ENCODE measurements at places on chromosomes 5 and 9.

DNA sequence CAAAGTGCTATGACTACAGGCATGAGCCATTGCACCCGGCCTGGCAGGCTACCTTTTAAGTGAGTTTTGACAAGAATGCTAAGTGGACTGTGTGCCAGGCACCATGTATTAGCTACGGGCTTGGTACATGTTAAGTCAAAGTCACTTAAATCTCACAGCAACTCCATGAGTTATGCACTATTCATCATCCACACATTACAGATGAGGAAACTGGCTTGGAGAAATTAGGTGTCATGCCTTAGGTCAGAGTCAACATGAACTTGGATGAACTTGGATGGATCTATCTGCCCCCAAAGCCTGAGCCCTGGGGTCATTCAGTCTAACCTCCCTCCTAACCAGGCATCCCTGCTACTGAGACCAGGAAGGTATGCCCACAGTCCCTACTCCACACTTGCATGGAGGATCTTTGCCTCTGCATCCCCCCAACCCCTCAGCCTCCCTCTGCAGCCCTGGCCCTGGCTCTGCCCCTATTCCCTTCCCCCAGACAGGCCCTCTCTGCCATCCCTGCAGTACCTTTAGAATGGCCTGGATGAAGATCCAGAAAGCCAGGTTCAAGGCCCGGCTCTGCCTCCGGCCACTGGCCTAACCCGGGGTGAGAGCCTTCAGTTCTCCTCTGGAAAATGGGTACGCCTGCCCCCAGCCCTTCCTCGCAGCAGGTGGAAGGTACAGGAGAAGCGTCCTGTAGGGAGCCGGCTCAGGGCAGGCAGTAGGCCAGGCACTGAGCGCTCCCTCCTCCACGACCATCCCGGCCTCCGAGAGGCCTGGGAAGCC is 685 bp upstream of the ADGRD2 start:
- no peak for DNase-seq
- no peak overlapping the region for H3K4me3 ChIP-seq
- peaks cover 5% of the 10 kb centered on the region for H3K27me3 ChIP-seq

DNA sequence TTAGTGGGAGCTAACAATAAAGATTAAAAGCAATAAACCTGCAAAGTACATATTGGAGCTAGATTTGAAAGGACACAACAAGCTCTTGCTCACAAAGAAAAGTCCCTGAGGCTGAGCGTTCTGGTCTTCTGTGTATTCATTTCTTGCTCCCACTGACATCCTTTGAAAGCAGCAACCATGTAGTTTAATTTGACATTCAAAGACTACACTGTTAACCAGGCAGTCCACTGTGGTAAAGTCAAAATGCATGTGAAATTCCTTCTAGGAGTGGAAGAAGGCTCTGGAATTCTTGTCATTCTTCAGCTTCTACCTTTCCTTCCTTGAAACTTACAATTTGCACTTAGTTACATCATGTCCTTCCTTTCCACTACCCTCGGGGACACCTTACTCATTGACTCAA is 480.7 kb downstream of the CSNK1G3 start:
- H3K4me1 ChIP-seq, result no peaks in the 10 kb centered on the region
- no peaks in the 10 kb centered on the region for H3K36me3 ChIP-seq
- H3K4me3 ChIP-seq, result no peak overlapping the region
- no peaks in the 10 kb centered on the region for H3K27me3 ChIP-seq
- DNase-seq, result no peak
- no peak overlapping the region for H3K27ac ChIP-seq

DNA sequence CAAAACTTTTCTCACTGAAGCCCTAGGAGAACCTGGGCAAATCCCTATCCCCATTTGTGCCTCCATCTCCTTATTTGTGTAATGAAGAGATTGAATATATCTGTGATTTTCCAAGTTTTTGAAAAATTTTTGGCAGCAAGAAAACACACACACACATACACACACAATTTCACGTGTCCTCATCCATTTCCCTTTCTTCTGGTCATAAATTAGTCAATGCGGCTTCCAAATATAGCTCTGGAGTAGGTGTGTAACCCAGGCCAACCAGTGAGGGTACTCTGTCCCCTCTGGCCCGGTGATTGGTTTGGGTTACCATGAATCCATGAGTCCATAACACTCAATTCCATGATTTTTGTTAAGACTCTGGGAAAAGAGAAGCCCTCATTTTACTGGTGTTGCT is 12.7 kb downstream of the CSF1R start:
- no peak overlapping the region for H3K27ac ChIP-seq
- no peaks in the 10 kb centered on the region for H3K27me3 ChIP-seq
- no peak overlapping the region for H3K4me3 ChIP-seq
- peaks cover 3% of the 10 kb centered on the region for H3K36me3 ChIP-seq
- no peaks in the 10 kb centered on the region for H3K4me1 ChIP-seq

GRCh38 chr9:91502475-91502874 is 78.8 kb upstream of the NFIL3 start:
- H3K4me3 ChIP-seq, result no peak overlapping the region
- no peak overlapping the region for H3K27ac ChIP-seq
- H3K4me1 ChIP-seq, result no peaks in the 10 kb centered on the region
- no peak for DNase-seq
- H3K36me3 ChIP-seq, result no peaks in the 10 kb centered on the region

GRCh38 chr9:101486693-101487442 is 46.8 kb upstream of the RNF20 start:
- no peaks in the 10 kb centered on the region for H3K36me3 ChIP-seq
- peak overlapping the region; percentile 92 for H3K27ac ChIP-seq
- DNase-seq, result peak; percentile 83
- H3K4me3 ChIP-seq, result peak overlapping the region; percentile 82
- H3K4me1 ChIP-seq, result peaks cover 12% of the 10 kb centered on the region

GRCh38 chr5:122668552-122668951 is 106.3 kb upstream of the SNX2 start:
- no peak overlapping the region for H3K4me3 ChIP-seq
- DNase-seq, result no peak
- no peak overlapping the region for H3K27ac ChIP-seq
- H3K27me3 ChIP-seq, result no peaks in the 10 kb centered on the region
- H3K4me1 ChIP-seq, result no peaks in the 10 kb centered on the region

DNA sequence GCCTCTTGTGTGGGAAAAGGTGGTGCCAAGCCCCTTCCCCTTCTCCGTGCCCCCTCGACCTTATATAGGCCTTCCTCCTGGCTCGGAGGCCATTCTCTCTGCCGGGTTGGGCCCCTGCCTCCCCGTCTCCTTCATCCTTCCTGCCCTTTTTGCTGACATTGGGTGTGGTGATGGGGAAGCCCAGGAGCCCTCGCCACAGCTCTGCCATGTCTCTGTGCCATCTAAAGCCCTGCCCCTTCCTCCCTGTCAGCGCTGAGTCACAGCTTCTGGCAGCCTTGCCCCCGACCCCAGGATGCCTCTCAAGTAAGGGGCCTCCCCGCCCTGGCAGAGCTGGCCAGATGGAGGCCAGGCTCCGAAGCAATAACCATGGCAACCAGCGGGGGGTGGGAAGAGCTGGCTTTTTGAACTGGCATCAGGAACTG is 30.4 kb downstream of the JADE2 start:
- H3K4me3 ChIP-seq, result no peak overlapping the region
- H3K27ac ChIP-seq, result peak overlapping the region; percentile 57
- H3K27me3 ChIP-seq, result no peaks in the 10 kb centered on the region
- H3K4me1 ChIP-seq, result peaks cover 13% of the 10 kb centered on the region

DNA sequence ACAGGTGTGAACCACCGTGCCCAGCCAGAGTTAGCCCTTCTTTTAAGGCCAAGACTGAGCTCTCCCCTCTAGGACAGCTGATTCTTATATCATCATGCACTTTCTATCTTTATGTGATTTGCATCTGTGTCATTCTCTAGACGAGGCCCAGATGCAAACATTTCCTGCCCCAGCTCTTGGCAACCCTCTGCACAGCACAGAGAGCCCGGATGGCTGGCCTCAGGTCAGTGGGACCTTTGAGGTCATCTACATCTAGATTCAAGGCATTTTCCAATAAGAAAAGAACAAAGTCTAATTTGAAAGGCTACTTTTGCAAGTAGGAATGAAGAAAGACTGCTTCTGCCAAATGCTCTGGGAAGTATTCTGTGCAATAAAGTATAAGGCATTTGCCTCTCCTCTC is 109.0 kb upstream of the DAB2 start:
- H3K4me3 ChIP-seq, result no peak overlapping the region
- DNase-seq, result no peak
- H3K36me3 ChIP-seq, result no peaks in the 10 kb centered on the region
- H3K27ac ChIP-seq, result no peak overlapping the region
- no peaks in the 10 kb centered on the region for H3K27me3 ChIP-seq
- peaks cover 8% of the 10 kb centered on the region for H3K4me1 ChIP-seq

DNA sequence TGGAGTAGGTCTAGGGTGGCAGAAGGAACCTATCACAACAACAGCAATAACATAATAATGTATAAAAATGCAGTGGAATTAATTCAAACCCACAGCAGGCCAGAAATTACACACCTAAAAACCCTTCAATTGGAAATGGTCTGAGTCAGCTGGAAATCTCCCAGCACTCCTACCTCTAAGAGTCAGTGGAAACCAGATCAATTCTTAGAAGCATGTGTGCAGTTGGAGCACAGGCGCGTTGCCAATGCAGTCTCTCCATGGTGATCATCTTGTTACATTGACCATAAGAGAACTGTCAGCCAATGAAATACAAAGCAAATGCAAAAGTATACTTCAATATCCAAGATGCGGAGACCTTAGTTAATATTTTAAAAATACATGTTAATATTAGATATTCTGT is 15.1 kb upstream of the CSNK1G3 start:
- no peaks in the 10 kb centered on the region for H3K36me3 ChIP-seq
- H3K4me3 ChIP-seq, result no peak overlapping the region
- H3K27ac ChIP-seq, result no peak overlapping the region
- H3K27me3 ChIP-seq, result no peaks in the 10 kb centered on the region
- DNase-seq, result no peak

- H3K27me3 ChIP-seq, result no peaks in the 10 kb centered on the region
- H3K4me3 ChIP-seq, result no peak overlapping the region
- DNase-seq, result no peak
- H3K36me3 ChIP-seq, result no peaks in the 10 kb centered on the region
These were observed 628.8 kb upstream of the RGMB start for GRCh38 chr5:98144710-98145109.

GRCh38 chr5:89042746-89043145 is 159.8 kb upstream of the MEF2C start:
- no peak for DNase-seq
- H3K36me3 ChIP-seq, result no peaks in the 10 kb centered on the region
- no peak overlapping the region for H3K27ac ChIP-seq
- no peak overlapping the region for H3K4me3 ChIP-seq

- no peak overlapping the region for H3K27ac ChIP-seq
- no peak overlapping the region for H3K4me3 ChIP-seq
- H3K36me3 ChIP-seq, result peaks cover 2% of the 10 kb centered on the region
These were observed 128.9 kb downstream of the GDNF start for GRCh38 chr5:37710965-37711364.

GRCh38 chr5:54013556-54014194 is 296.7 kb downstream of the ARL15 start:
- DNase-seq, result no peak
- H3K27ac ChIP-seq, result no peak overlapping the region
- no peaks in the 10 kb centered on the region for H3K4me1 ChIP-seq

DNA sequence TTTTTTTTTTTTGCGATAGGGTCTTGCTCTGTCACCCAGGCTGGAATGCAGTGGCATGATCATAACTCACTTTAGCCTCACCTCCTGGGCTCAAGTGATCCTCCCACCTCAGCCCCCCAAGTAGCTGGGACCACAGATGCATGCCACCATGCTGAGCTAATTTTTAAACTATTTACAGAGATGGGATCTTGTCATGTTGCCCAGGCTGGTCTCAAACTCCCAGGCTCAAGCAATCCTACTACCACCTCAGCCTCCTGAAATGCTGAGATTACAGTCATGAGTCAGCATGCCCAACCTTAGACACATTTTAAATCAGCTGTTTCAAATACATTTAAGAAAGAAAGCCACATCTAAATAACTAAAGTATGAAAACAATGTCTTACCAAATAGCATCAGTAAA is 439.0 kb downstream of the EBF1 start:
- no peaks in the 10 kb centered on the region for H3K36me3 ChIP-seq
- no peak for DNase-seq
- no peak overlapping the region for H3K4me3 ChIP-seq
- H3K27me3 ChIP-seq, result no peaks in the 10 kb centered on the region
- no peaks in the 10 kb centered on the region for H3K4me1 ChIP-seq
- H3K27ac ChIP-seq, result no peak overlapping the region

GRCh38 chr9:136202454-136203407 is 2.2 kb downstream of the LHX3 start:
- DNase-seq, result no peak
- no peaks in the 10 kb centered on the region for H3K4me1 ChIP-seq
- H3K27me3 ChIP-seq, result peaks cover 50% of the 10 kb centered on the region
- no peaks in the 10 kb centered on the region for H3K36me3 ChIP-seq
- no peak overlapping the region for H3K27ac ChIP-seq

DNA sequence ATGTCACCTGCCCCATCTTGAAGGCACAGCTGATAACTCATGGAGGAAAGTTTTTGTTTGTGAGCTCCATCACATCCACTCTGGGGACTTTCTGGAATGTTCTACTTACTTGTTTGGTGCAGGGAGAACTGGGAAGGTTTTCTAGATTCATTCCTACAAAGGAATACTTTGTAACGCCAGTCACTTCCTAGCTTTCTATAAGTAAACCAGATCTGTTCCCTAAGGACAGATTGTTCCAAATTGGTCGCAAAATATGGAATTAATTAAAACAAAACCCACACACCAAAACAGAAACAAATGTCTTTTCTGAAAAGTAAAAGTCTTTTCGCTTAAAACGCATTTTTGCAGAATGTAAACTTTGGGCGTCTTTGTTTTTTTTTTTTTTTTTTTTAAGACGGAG is 167.6 kb downstream of the PDZD2 start:
- DNase-seq, result no peak
- no peaks in the 10 kb centered on the region for H3K36me3 ChIP-seq

GRCh38 chr9:87180361-87180760 is 233.1 kb upstream of the GAS1 start:
- H3K4me1 ChIP-seq, result no peaks in the 10 kb centered on the region
- no peak for DNase-seq
- H3K4me3 ChIP-seq, result no peak overlapping the region
- H3K27ac ChIP-seq, result no peak overlapping the region
- H3K36me3 ChIP-seq, result no peaks in the 10 kb centered on the region
- no peaks in the 10 kb centered on the region for H3K27me3 ChIP-seq

- H3K4me1 ChIP-seq, result peaks cover 8% of the 10 kb centered on the region
- no peaks in the 10 kb centered on the region for H3K27me3 ChIP-seq
- no peaks in the 10 kb centered on the region for H3K36me3 ChIP-seq
- no peak for DNase-seq
- H3K4me3 ChIP-seq, result no peak overlapping the region
These were observed 14.9 kb upstream of the TMEM252 start for GRCh38 chr9:68555437-68556150.

- no peak for DNase-seq
- H3K36me3 ChIP-seq, result no peaks in the 10 kb centered on the region
- no peaks in the 10 kb centered on the region for H3K27me3 ChIP-seq
- H3K4me1 ChIP-seq, result no peaks in the 10 kb centered on the region
- H3K4me3 ChIP-seq, result no peak overlapping the region
These were observed 425.1 kb downstream of the BNC2 start for GRCh38 chr9:16445141-16445920.

DNA sequence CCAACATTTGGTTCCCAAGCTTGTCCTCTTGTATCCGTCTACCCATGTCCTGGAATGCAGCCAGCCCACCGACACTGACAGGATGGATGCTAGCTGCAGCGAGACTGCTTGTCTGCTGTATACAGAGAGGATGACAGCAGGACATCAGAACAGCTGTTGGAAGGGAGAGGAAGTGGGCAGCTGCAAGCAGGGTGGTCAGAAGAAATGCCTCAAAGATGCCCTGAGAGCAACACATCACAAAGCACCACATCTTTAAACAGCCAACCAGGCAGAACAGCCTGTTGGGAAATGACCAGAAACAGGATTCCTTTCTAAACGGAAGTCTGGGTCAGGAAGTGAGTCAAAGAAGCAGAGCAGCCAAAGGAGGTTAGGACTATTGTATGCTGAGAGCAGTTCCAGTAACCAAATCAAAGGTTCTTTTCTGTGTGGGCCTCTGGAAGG is 219.1 kb downstream of the NDUFS4 start:
- H3K4me1 ChIP-seq, result no peaks in the 10 kb centered on the region
- peak; percentile 8 for DNase-seq
- H3K27me3 ChIP-seq, result no peaks in the 10 kb centered on the region
- H3K36me3 ChIP-seq, result no peaks in the 10 kb centered on the region
